Activated CD4-positive, alpha-beta T cell treated with anti-CD3 and anti-CD28 coated beads for 1 hour (primary cell): ENCODE measurements at places on chromosomes 3 and 15.

GRCh38 chr3:106117490-106117858, 248.7 kb upstream of the CBLB start:
- DNase-seq = no peak

DNA sequence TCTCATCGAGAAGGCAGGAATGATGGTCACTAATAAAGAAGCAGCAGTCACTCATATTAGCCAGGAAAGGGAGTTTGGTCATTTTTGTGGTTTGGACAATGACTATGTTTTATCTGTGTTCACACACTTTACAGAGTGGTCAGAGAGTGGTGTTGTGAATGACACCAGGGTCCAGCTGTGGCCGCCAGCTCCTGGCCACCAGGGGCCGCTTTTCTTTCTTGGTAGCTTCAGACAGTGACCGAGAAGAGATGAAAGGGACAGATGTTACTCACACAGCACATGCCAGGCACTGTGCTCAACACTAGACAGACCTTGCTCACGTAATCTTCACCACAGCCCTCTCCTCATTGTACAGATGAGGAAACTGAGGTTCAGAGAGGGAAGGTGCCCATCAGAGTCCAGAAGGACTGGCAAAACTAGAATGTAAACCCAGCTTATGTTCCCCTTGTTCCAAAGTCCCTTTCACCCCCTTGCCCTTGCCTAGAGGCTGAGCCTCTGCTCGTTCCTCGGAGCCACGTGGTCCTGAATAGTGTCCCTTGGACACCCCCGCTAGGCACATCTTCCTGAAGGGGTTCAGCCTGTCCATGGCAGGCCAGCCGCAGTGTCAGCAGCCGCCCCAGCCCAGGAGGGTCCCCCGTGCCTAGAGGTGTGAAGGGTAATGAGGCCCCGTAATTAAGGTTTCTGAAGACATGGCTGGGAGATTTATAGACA, 55.6 kb downstream of the CYP11A1 start:
- DNase-seq = no peak

DNA sequence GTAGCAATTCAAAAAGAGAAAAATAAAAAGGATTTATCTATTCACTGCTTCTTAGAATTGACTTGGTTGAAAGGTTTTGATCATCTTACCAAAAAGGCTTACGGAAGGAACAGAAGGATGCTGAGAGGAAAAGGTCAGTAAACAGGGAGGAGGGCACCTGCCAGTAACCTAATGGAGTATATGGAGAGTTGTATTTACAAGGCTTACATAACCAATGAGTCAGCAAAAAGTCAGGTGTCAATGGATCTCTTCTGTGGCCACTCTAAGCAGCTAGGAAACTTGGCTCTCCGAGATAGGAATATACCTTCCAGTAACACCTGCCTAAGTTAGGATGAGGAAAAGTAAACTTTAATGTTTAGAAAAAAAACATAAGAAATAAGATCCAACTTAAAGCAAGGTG, 80.5 kb upstream of the PLXND1 start:
- DNase-seq = no peak

- DNase-seq = no peak
These were observed 84.3 kb downstream of the ATP1B3 start for GRCh38 chr3:141960731-141961130.

- DNase-seq = no peak
These were observed 117.2 kb upstream of the MEIS2 start for GRCh38 chr15:37217567-37217966.

GRCh38 chr3:196210673-196211556, at the start of gene ZDHHC19:
TSS of gene ZDHHC19 (minus strand) at chr3:196211400. CDS start at chr3:196211315, 85 bp downstream.
- DNase-seq = no peak

DNA sequence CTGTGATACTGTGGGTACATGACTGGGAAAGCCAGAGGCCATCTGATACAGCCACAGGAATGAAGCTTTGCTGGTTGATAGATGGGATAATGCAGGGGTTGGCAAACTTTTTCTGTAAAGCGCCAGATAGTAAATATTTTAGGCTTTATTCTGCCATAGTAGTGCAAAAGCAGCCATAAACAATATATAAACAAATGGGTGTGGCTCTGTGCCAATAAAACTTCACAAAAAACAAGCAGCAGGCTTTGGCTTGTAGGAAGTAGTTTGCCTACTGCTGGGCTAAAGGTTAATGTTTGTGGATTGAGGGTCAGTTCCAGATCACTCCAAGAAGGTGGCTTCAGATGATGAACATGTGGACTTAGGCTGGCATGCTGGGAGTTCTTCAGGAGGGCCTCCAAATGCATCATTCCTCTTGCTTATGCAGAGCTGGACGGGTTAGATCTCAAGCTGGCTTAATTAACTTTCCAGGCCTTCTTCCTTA, 305.7 kb downstream of the RPLP1 start:
- no peak for DNase-seq

GRCh38 chr3:129003578-129004112, 2.5 kb downstream of the EFCC1 start:
- peak; percentile 47 for DNase-seq

GRCh38 chr15:65050270-65050669, 5.1 kb downstream of the SLC51B start:
- DNase-seq = no peak

DNA sequence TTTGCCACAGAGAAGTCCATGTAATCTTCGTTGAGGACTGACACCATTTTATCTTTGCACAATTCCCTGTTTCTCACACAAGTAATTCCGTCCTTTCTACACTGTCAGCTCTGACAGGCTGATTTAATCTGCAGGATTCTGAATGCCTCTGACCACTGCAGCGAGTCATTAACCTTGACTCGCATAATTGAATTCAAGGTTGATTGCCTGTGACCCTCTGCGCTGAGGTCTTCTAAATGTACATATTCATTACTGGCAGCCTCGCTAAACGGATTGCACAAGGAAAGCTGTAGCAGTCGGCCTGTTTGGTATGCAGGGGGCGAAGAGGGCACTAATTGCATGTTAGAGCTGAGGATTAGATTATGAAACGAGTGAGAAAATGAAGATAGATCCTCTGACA, 147.8 kb downstream of the SHOX2 start:
- DNase-seq = no peak

GRCh38 chr15:40618906-40619305, 24.9 kb downstream of the KNL1 start:
- no peak for DNase-seq
